ENCODE measurements at places on chromosomes 1 and 21.

- DNase-seq = no peak
These were observed 24.7 kb downstream of the ZNF684 start for GRCh38 chr1:40556121-40556520.

DNA sequence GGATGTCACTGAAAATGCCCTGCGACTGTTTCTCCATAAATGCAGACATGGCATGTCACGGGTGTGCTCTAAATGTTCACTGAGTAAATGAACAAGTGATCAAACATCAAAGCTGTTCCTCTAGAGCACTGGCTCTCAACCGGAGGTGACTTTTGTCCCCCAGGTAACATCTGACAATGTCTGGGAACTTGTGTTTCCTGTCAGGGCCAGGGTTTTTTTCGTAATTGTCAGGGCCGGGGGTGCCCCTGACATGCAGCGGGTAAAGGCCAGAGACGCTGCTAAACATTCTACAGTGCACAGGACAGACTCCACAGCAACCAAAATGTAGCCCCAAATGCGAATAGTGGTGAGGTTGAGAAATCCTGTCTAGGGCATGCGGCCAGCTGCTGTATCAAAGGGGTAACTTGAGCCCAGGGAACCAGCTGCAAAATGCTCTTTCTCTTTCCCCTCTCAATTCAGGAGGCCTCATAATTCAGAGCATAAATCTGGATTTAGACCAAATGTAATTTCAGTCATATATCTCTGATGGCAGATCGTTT is 2.0 kb downstream of the ALDH4A1 start:
- DNase-seq = no peak

DNA sequence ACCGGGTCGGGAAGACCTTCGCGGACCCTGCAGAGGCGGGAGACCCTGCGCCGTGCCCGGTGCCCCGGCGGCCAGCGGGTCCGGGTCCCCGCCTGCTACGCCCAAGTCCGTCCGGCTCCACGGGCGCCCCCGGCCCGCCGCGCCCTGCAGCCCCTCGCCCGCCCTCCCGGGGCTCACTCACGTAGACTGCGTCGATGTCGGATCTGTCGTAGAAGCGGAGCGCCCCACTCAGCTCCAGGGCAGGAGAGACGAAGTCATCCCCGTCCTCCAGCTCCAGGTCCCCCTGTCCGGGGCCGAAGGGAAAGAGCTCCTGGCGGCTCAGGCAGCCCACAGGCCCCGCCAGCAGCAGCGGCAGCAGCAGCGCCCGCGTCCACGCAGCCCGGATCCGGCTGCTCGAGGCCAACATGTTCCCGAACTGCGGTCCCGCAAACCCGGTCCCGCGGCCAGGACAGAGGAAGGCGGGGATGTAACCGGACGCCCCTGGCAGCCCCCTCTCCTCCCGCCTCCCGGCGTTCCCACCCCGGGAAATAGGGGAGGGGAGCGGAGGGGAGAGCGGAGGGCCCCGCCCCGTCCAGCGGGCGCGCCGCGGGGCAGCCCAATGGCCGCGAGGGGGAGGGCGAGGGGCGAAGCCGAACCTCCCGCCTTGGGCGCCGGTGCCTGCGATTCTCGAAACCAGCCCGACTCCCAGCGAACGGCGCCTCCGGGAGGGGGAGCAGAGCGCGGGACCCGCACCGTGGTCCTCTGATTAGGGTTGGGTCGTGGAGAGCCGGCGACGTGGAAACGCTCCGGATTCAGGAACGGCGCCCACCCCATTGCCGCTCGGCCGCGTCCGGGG is at the start of gene NID1:
Gene NID1, minus strand, starts transcription at position 417 of the 835 bp plus-strand sequence. Its CDS starts 11 bp downstream, at position 406.
- peak; percentile 19 for DNase-seq

DNA sequence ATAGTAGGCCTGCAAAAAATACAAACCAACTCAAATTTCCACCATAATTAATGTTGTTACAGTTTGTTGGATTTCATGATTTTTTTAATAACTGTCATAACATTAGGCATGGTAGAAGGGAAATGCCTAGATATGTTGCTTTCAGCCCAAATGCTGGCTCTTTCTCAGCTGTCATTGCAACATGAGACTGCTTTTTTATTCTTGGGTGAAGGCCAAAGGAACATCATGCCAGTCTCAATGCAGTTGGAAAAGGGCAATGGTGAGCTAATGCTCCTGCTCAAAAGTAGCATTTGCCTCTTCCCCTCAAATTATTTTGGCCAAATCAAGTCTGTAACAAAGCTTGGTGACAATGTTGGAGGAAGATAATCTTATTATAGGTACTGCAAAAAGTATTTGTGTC is 877.7 kb upstream of the PRMT6 start:
- no peak for DNase-seq

GRCh38 chr1:6854166-6854565 is 68.9 kb downstream of the CAMTA1 start:
- DNase-seq = no peak

DNA sequence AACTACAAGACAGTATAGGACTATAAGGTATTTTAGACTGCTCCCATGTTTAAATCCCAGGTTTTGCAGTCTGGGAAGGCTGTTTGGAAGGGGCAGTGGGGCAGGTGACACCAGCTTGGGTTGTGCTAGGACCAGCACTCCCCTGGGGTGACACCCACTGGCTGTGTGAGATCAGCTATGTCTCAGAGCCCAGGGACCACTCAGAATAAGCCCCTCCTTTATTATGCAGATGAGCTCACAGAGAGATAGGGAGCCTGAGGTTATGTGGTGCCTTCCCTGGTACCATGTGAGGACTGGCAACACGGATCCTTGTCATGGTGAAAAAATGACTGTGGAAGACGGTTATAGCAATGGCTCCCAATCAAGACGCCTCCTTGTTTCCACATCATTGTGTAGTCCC is 71.0 kb downstream of the NENF start:
- DNase-seq = no peak

DNA sequence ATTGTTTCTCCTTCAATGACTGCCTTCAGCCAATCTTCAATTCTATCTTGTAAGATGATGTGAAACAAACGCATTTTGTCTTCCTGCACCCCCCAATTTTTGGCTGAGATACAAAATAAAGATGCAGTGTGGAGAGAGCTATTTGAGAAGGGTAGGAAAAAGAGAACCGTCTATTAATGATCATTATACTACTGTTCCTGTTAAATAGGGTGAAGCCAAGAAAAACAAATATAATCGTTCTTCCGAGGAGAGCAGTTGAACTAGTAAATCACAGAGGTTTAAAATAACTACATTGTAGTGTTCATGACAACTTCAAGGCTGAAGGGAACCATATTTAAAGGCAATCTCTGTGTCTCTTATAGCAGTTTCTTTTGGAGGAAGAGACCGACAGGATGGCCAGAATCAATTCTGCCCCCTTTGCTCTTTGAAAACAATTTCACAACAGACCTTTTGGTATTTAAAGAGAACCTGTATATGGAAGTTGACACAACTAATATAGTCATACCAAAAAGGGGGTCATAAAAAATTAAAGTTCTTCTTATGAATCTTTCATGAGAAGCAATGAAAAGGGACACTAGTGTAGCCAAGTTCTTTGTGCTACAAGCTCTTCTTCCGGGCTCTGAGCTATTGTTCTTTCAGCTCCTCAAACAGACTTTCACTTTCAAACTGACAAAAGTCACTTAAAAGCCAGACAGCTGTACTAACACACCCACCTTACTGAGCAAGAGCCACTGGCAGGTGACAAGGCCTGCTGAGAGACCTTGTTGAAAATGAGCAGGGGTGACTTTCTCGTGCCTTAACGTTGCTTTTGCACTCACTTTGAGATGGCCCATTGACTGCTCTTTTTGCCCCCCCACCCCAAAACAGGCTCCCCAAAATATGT is 30.9 kb downstream of the PROX1 start:
- DNase-seq = no peak

- no peak for DNase-seq
These were observed 27.7 kb downstream of the IL12RB2 start for GRCh38 chr1:67335411-67335810.

DNA sequence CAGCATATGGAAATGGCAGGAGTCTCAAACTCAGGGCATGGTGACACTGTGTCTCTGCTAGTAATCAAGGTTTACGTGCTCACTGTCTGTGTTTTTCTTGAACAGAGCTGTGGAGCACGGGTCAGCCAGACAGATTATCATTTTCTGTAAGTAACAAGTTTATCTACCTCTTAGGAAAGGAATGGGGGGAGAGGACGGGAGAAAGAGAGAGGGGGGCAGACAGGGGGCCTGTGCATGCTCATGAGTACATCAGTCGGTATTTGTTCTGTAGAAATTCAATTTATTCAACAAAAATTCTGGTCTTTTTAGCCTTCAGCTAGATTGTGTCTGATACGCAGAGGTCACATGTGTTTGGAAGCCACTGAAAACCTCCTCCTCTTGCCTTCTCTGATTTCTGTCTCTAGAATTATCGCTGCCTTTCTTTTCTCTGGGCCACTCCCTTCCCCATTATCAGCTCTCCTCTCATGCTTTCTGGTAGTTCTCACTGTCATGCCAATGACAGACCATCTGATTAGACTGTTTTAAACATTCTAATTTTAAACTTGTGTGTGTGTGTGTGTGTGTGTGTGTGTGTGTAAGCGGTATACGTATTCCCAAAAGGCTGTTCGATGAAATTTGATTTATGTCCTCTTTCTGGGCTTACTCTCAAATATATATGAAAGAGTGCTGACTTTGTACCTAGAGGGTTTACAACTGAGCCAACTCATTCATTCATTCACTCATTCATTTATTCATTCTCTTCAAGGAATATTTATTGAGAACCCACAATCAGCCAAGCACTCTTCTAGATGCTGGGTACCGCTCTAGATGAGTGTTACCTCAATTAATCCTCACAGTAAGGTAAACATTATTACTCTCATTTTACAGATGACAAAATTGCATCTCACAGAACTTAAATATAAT is 636.9 kb downstream of the KIF26B start:
- DNase-seq = no peak

DNA sequence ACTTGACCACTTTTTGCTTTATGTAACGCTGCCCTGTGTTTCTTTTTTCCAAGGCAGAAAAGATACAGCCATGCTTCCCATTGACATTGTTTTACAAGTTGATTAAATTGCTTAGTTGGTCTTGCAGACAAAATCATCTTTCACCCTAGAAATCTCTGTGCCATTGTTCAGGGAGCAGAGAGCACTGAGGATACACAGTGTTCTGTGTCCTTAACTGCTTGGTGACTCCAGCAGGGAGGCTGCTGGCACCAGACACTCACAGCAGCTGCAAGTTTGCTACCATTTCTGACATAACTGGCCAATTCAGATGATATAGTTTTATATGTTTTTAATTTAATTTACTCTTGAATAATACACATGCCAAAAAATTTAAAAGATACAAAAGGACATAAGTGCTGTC is 118.7 kb downstream of the RGS2 start:
- no peak for DNase-seq

Measured in NCI-H526 treated with DMSO at 0.1 percent for 48 hours (cell line).